ENCODE measurements at places on chromosomes 12 and 14. TPM values are rescaled to one million over a fixed set of nuclear protein-coding genes. Genes with fewer than 3 reads are reported as not detected.

ADGRD1 gene
- total RNA-seq = 3.6 TPM

- H3K36me3 ChIP-seq = no peaks in the 10 kb centered on the region
- no peak overlapping the region for H3K27ac ChIP-seq
- DNase-seq = no peak
- no peaks in the 10 kb centered on the region for H3K4me1 ChIP-seq
- H3K27me3 ChIP-seq = no peaks in the 10 kb centered on the region
- H3K4me3 ChIP-seq = no peak overlapping the region
These were observed 31.0 kb upstream of the CCND2 start for GRCh38 chr12:4242595-4242994.

FAM181A gene
- not detected for total RNA-seq

DNA sequence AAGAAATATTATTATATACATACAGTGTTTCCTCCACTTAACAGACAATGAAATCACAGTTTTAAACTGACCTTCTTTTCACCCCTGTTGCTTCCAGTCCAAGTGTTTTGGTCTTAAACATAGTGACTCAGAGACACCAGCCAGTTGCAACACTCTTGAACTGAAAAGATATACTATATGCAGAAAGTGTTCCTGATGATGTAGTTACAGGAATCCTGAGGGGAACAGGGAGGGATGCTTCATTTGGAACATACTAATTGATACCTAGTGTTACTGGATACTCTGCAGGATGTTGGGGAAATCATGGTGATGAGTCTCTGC lies 420.8 kb downstream of the CCDC91 start:
- no peaks in the 10 kb centered on the region for H3K4me1 ChIP-seq
- DNase-seq = no peak
- H3K4me3 ChIP-seq = no peak overlapping the region
- H3K27ac ChIP-seq = no peak overlapping the region
- H3K36me3 ChIP-seq = no peaks in the 10 kb centered on the region

RBP5 gene
- 1.8 TPM for total RNA-seq

DNA sequence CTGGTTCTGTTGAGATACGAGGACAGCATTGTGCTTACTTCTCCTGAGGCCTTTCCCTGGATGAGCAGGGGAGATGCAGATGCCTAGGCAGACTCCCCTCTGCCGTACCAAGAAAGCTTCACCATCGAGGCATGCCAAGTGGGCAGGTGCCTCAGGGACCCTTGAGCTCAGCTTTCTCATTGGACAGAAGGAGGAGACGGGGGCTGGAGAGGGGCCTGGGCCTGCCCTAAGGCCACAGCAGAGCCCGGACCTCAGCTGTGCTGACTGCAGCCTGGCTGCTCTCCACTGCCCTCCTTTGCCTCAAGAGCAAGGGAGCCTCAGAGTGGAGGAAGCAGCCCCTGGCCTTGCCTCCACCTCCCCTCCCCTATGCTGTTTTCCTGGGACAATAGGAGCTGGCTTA lies 23.4 kb downstream of the SERPINA1 start:
- H3K4me3 ChIP-seq = no peak overlapping the region
- no peaks in the 10 kb centered on the region for H3K27me3 ChIP-seq
- H3K4me1 ChIP-seq = peaks cover 41% of the 10 kb centered on the region

GRCh38 chr12:71503579-71504391 lies 64.2 kb downstream of the LGR5 start:
- H3K27me3 ChIP-seq = no peaks in the 10 kb centered on the region
- H3K36me3 ChIP-seq = no peaks in the 10 kb centered on the region
- no peaks in the 10 kb centered on the region for H3K4me1 ChIP-seq

SMCO3 gene
- total RNA-seq = not detected

- no peak overlapping the region for H3K27ac ChIP-seq
- H3K4me3 ChIP-seq = no peak overlapping the region
- DNase-seq = no peak
- peaks cover 17% of the 10 kb centered on the region for H3K4me1 ChIP-seq
These were observed 6.2 kb downstream of the ADCY6 start for GRCh38 chr12:48782457-48783395.

DNA sequence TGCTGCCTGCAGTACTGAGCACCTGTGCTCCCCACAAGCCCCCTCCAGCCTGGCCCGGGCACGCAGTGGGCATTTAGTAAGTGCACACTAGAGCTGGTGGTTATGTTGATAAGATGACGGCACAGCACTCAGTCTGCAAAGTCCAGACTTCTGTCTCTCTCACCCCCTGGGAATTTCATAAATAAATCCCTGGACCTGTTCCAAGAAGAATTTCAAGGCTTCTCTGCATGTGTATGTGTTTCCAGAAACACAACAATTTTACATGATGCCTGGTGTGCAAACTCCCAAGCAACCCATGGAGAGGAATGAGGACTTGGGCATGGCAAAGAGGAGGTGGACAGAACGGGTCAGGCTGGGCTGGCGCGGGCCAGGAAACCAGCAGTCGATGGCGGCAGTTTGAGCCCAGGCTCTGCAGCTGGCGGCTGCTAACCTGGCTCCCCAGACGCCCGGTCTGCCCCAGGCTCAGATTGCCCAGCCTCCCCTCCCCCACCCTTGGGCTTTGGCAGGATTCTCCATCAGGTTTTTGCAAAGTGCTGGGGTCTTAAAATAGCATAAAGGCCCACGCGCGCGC lies 10.4 kb upstream of the ACVR1B start:
- H3K36me3 ChIP-seq = no peaks in the 10 kb centered on the region
- no peak overlapping the region for H3K27ac ChIP-seq
- H3K4me3 ChIP-seq = no peak overlapping the region
- no peak for DNase-seq
- no peaks in the 10 kb centered on the region for H3K27me3 ChIP-seq

MYF6 gene
- total RNA-seq = not detected

All from Caco-2 (cell line).